ENCODE measurements at places on chromosomes 1 and 21.

GRCh38 chr1:112439592-112439991 lies 43.6 kb downstream of the CTTNBP2NL start:
- no peaks in the 10 kb centered on the region for H3K4me1 ChIP-seq
- DNase-seq: no peak
- H3K4me3 ChIP-seq: no peak overlapping the region
- no peaks in the 10 kb centered on the region for H3K36me3 ChIP-seq
- H3K27ac ChIP-seq: no peak overlapping the region

GRCh38 chr1:110002695-110003094 lies 18.1 kb downstream of the AHCYL1 start:
- no peak overlapping the region for H3K4me3 ChIP-seq
- peaks cover 50% of the 10 kb centered on the region for H3K4me1 ChIP-seq
- H3K27me3 ChIP-seq: no peaks in the 10 kb centered on the region
- H3K27ac ChIP-seq: peak overlapping the region; percentile 88

DNA sequence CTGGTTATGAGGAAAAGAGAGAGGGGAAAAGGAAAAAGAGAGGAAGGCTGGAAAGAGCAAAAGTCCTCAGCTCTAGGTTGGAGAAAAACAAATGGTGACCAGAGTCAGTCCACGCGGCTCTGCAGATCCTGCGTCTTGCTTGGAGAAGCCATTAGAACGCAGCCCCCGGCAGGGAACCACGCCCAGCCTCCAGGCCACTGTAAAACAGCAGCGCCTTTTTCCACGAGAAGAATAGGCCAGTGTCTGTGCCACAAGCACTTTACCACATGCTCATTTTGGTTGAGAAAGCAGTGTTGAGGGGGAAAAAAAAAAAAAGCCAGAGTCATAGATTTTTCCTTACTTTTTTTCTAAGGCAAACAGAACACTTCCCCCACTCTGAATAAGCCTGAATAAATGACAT lies 846.9 kb upstream of the ADAMTS5 start:
- no peaks in the 10 kb centered on the region for H3K4me1 ChIP-seq
- no peaks in the 10 kb centered on the region for H3K36me3 ChIP-seq
- no peak for DNase-seq
- H3K27me3 ChIP-seq: no peaks in the 10 kb centered on the region
- no peak overlapping the region for H3K4me3 ChIP-seq

DNA sequence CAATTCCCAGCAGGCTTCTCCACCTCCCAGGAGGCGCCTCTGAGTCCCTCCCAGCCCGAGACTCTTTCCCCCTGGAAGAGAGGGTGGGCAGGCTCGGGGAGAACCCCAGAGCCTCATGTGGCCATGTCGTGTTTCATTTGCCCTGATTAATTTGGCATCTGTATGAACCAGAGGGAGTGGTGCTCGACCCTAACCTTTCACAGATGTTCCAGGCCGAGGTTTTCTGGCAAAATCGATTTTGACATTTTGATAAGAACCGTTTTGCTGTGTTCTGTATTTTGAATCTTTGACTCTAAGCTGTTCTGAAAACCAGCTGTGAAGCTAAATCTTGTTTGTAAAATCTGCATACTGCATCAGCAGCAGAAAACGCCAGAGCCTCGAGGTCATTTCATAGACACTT lies 367.4 kb downstream of the CAMTA1 start:
- DNase-seq: no peak
- H3K27ac ChIP-seq: no peak overlapping the region
- H3K4me1 ChIP-seq: peaks cover 16% of the 10 kb centered on the region
- H3K27me3 ChIP-seq: no peaks in the 10 kb centered on the region
- H3K4me3 ChIP-seq: no peak overlapping the region

DNA sequence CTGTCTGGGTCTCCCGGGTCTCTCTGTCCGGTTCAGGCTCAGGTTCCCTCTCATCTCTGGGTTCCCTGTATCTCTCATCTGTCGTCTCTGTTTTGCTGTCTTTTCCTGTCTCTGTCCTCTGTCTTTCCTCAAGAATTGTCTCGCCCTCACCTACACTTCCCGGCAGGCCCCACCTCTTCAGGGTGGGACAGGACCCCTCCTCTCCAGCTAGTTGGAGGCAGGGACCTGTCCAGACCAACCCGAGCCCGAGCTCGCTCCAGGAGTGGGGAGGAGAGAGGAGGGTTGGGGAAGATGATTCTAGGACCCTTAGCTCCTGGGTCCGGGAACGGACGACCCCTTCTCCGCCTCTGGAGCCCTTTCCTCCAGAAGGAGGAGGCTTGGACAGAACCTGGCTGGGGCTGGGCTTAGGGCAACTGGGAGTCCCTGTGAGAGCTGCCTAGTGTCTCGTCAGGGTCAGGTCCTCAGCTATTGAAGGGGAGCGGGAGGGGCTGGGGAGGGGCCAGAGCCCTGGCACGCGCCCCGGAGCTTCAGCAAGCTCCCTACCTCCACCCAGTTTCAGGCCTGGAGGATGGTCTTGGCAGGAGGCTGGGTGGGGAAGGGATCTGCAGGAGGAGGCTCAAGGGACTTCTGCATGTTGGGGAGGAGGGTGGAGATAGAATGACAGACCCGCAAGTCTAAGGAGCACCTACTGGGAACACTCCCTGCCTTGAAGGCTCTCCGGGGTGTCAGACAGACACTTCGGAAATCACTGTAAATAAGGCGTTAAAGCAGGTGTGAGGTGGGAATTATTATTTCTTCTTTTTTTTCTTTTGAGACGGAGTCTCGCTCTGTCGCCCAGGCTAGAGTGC lies 26.3 kb upstream of the EPB41 start:
- peak; percentile 32 for DNase-seq
- no peaks in the 10 kb centered on the region for H3K36me3 ChIP-seq
- H3K27ac ChIP-seq: peak overlapping the region; percentile 16
- H3K27me3 ChIP-seq: no peaks in the 10 kb centered on the region
- H3K4me3 ChIP-seq: peak overlapping the region; percentile 92
- H3K4me1 ChIP-seq: peaks cover 17% of the 10 kb centered on the region

DNA sequence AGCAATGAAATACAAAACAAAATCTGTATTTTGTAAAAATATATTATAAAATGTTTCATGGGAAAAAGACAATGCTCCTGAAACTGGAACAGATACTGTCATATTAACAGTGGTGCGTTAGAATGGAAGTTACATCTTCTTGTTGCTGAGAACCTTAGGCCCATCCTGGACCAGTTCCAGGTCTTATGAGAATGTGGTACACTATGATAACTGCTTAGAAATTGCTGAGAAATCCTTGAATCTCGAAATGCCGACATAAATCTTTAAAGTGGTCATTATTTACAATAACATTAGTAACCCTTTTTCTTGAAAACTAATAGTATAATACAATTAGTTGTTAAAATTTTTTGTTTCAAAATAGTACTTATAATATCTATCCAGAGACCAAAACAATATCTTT lies 747.9 kb upstream of the NCAM2 start:
- no peaks in the 10 kb centered on the region for H3K4me1 ChIP-seq
- no peak for DNase-seq
- H3K36me3 ChIP-seq: no peaks in the 10 kb centered on the region
- no peaks in the 10 kb centered on the region for H3K27me3 ChIP-seq
- no peak overlapping the region for H3K27ac ChIP-seq
- H3K4me3 ChIP-seq: no peak overlapping the region

DNA sequence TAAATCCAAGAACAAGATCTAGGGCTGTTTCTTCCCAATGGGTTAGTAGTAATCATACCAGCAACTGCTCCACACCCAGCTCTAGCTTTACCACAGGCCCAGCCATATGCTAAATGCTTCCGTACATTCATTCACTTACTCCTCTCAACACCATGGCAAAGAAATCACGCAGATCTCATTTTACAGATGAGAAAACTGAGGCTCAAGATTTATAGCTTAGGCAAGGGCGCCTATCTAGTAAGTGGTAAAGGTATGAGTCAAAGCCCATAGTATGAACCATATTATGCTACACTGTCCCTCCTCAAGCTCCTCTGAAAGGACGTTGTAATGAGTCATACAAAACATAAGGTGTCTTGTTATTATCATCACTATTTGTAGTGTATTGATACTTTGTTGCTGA lies 82.2 kb downstream of the NIBAN1 start:
- peaks cover 3% of the 10 kb centered on the region for H3K27me3 ChIP-seq
- no peaks in the 10 kb centered on the region for H3K36me3 ChIP-seq
- no peak for DNase-seq
- H3K4me3 ChIP-seq: no peak overlapping the region

DNA sequence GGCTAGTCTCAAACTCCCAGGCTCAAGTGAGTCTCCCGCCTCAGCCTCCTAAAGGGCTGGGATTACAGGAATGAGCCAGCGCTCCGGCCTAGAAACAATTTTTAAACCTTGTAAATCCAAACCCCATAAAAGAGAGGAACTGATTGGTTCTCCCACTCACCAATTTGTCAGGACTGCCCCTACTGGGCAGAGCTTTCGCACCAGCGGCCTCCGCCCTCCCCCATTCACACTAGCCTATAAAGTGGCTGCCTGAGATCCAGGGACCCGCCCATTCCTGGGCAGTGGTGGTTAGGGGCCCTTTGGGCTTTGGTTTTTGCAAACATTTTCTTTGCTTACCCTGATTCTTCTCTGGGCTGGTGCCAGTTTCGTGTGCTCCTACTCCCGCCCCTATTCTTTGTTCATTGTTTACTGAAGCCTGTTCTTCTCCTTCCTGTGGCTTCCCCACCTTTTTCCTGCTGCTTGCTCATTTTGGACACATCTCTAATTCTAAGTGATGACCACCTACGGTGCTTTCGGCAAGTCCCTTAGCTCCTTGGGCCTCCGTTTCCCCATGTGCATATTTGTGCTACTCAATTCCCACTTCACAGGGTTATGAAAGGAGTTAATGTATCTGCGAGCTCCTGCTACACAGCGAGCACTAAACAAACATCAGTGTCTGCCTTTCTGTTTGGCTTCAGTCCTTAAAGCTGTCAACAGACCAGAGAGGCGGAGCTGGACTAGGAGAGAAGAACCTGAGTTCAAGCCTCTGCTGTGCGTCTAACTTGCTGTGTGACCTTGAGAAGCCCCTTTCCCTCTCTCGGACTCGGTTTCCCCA lies 39.8 kb upstream of the CLIC4 start:
- no peaks in the 10 kb centered on the region for H3K36me3 ChIP-seq
- H3K4me1 ChIP-seq: peaks cover 8% of the 10 kb centered on the region
- peak; percentile 85 for DNase-seq
- peak overlapping the region; percentile 68 for H3K27ac ChIP-seq

GRCh38 chr21:45845770-45846090 lies 135.8 kb upstream of the COL6A1 start:
- H3K4me1 ChIP-seq: peaks cover 11% of the 10 kb centered on the region
- no peak overlapping the region for H3K4me3 ChIP-seq
- H3K27ac ChIP-seq: no peak overlapping the region

- DNase-seq: no peak
- H3K27me3 ChIP-seq: no peaks in the 10 kb centered on the region
- H3K4me1 ChIP-seq: peaks cover 24% of the 10 kb centered on the region
- H3K36me3 ChIP-seq: no peaks in the 10 kb centered on the region
- no peak overlapping the region for H3K4me3 ChIP-seq
These were observed 86.1 kb upstream of the VAV3 start for GRCh38 chr1:108050911-108051629.

DNA sequence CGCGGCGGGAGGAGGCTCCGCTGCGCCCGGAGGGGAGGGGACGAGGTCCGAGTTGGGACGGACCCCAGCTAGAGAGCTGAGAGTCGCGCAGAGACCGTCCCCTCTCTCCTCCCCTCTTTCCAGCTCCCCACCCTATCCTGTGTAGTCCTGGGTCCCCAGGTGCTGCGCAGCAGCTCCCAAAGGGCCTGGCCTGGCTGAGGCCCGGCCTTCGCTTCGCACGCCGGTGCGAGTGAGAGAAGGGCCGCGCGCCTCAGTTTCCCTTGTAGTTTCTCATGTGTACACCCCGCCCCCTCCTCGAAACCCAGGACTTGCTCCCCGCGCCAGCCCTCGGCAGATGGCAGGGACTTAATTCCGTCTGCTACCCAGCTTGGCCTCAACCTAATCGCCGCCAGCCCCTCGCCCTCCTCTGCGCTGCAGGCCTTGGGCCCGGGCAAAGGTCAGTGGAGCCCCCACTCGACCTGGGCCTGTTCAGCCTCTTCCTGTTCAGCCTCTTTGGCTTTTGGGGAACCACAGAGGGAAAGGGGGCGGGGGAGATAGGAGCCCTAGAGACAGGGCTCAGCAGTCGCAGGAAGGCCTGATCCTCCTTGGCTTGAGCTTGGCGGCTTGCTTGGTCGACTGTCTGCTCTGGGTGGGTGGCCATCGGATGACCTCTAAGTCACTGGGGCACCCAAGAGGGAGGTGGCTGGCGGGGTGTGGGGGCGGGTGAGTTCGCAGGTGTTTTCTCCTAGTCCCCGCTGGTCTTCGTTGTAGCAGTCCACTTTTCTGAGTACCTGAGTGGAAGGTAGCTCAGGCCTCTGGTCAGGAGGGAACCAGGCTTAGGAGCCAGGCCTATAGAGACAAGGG lies 1.0 kb downstream of the ZNF687 start:
- peak overlapping the region; percentile 82 for H3K4me3 ChIP-seq
- peaks cover 8% of the 10 kb centered on the region for H3K36me3 ChIP-seq
- H3K27ac ChIP-seq: peak overlapping the region; percentile 88
- DNase-seq: peak; percentile 15
- H3K4me1 ChIP-seq: peaks cover 10% of the 10 kb centered on the region

GRCh38 chr1:147558045-147558444 lies 16.7 kb downstream of the BCL9 start:
- no peak overlapping the region for H3K27ac ChIP-seq

- peak; percentile 26 for DNase-seq
- H3K4me3 ChIP-seq: no peak overlapping the region
- H3K36me3 ChIP-seq: no peaks in the 10 kb centered on the region
- H3K4me1 ChIP-seq: no peaks in the 10 kb centered on the region
These were observed 41.7 kb downstream of the PRKCZ start for GRCh38 chr1:2091611-2092604.

DNA sequence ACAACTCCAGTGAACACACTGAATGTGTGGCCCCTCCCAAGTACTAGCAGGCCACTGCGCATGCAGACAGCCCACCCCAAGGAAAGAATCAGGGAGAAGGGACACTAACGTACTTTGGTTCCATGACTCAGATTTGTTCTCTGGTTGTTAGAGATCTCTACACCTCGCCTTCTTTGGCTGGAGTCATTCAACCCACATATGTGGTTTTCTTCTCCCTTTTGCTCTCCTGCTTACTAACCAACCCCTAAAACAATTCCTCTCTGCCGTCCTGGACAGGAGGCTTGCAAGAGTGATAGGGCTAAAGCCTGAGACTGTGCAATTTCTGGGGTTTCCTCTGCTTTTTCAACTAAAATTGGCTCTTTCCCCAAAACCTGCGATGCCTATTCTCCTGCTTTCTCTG lies 5.7 kb upstream of the CD48 start:
- no peak for DNase-seq
- peaks cover 12% of the 10 kb centered on the region for H3K4me1 ChIP-seq
- no peaks in the 10 kb centered on the region for H3K36me3 ChIP-seq

DNA sequence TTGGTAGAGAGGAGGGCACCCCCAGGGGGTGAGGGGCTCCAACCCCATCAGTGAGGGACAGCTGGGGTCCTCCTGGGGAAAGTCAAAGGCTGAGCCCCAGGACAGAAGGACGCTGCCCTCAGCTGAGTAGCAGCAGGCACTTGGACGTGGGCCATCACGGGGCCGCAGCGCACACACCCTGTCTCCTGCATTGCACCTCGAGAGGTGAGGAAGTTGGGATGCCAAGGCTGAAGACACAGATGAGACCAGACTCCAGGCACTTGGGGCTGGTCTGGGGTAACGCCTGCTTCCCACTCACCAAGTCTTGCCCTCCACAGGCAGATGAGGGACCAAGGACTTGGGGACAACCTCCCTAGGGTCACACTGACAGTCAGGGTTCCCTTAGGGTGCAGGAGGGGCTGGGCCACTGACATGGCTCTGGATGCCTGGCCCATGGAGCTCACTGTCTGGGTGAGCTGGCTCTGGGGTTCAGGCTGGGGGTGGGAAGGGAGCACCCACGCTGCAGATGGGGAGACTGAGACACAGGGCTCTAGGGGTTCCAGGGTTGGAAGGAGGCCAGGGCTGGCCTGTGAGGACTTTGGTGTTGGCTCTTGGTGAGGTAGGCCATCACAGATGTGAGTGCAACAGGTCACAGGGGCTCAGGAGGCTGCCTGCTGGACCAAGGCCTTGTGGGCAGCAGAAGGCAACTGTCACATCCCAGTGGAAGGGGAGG lies 16.6 kb upstream of the ZNF678 start:
- peaks cover 1% of the 10 kb centered on the region for H3K27me3 ChIP-seq
- no peaks in the 10 kb centered on the region for H3K36me3 ChIP-seq
- no peak overlapping the region for H3K4me3 ChIP-seq

Measured in cardiac muscle cell (in vitro differentiated cells and primary cell).